Activated CD4-positive, alpha-beta T cell treated with anti-CD3 and anti-CD28 coated beads for 24 hours (primary cell): ENCODE measurements at places on chromosomes 2 and 18.

GRCh38 chr2:47226132-47226922, 71.2 kb upstream of the STPG4 start:
- DNase-seq = no peak

DNA sequence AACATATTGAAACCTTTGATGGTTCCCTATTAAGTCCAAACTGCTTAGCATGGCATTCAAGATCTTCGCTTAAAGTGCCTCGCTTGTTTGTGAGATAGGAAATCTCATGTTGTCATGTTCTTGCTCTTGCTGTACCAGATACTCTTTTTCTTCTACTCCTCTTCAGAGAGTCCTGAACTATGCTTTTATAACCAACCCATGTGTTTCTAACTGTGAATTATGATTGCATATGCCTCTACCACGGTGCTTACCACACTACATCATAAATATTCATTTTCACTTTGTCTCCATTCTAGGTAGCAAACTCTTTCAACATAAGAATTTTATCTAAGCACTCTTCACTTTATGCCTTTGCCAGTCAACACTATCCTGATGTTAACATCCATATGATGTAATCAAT, 23.6 kb downstream of the STAT4 start:
- no peak for DNase-seq

- DNase-seq = no peak
Measured at GRCh38 chr18:77948567-77948966, 698.9 kb downstream of the GALR1 start.

- no peak for DNase-seq
Measured at GRCh38 chr18:48841381-48842258, 109.1 kb downstream of the SMAD7 start.

GRCh38 chr2:136021976-136022375, 36.5 kb upstream of the DARS1 start:
- no peak for DNase-seq

- DNase-seq = no peak
Measured at GRCh38 chr2:109438146-109438545, 175.6 kb downstream of the SEPTIN10 start.

GRCh38 chr2:41922177-41922576, 125.6 kb upstream of the PKDCC start:
- DNase-seq = no peak

- DNase-seq = no peak
Measured at GRCh38 chr2:37569986-37570679, 101.3 kb downstream of the CDC42EP3 start.
